ENCODE measurements at places on chromosomes 4 and X.

- DNase-seq, result no peak
Measured at GRCh38 chrX:10015355-10015722, 48.2 kb downstream of the CLDN34 start.

DNA sequence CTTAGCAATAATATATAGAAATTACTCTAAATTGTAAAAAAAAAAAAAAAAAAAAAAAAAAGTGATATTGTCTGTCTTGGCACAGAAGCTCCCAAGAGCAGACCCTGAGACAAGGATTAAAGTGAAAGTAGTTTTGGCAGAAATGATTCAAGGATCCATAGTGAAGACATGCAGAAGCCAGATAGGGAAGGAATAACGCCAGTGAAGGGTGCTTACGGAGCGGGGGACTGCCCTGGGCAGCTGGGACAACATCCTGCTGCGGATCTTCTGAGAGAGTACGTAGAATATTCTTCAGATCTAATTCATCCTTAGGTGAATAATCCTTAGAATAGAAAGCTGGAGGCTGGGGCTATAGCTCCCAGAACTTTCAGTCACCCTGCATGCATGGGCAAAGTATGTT lies 39.8 kb downstream of the ARHGAP24 start:
- no peak for DNase-seq

DNA sequence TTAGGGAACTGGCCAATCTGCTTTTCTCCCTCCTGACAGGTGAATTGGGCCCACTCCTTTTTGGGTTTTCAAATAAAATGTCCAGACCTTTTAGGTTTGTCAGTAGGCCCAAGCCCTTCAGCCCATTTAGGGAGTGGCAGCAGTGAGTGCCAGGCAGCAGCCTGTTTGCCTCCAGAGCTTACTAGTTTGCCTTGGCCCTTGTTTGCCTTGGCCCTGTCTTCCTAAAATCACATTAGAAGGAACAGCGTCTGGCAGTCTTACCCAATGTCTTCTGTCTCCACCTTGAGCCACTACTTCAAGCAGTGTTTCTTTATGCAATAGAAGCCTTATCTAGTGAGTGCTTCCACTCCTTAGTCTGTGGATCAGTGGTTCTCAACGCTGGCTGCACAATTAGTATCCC lies 117.1 kb downstream of the TMEM164 start:
- DNase-seq, result peak; percentile 25

GRCh38 chr4:164484551-164484950 lies 269.4 kb upstream of the SMIM31 start:
- no peak for DNase-seq

GRCh38 chr4:2138846-2139500 lies 79.8 kb downstream of the NAT8L start:
- DNase-seq, result no peak

DNA sequence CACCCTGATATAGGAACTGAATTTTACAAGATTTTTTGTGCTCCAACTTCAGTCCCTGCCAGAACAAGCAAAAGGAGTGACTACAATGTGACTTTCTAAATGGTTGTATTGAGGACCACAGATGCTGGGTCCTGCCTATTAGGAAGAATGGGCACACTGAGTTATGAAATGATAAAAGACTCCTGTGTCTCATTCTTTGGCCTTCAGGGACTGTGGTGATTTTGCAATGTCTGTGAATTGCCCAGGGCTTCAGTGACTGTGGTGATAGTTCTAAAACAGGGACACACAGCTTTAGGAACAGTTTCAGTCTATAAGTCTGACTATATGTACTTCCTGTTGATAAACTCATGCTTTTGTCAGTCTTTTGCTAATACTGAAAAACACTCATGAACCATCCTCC lies 210.2 kb downstream of the DMD start:
- no peak for DNase-seq

- DNase-seq, result no peak
Measured at GRCh38 chr4:146846882-146847281, 98.8 kb downstream of the TTC29 start.

DNA sequence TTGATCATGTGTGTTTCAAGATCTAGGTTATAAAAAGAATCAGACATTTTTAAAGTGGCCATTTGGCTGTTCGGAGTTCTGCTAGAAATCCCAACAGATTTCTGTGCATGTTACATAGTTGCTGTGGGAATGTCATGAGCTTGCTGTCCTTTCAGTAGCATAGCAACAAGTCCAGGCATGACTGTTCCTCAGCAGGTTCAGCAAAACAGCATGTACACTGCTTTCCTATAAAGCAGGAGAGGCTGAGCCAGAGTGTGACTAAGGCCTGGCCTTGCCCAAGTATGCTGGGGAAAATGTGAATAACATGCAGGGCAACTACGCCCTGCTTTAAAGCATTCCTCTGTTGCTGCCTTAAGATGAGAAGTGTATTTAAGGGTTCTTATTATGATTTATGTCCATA lies 217.1 kb upstream of the SMIM31 start:
- DNase-seq, result peak; percentile 77

- no peak for DNase-seq
Measured at GRCh38 chr4:31236639-31237173, 516.5 kb downstream of the PCDH7 start.

DNA sequence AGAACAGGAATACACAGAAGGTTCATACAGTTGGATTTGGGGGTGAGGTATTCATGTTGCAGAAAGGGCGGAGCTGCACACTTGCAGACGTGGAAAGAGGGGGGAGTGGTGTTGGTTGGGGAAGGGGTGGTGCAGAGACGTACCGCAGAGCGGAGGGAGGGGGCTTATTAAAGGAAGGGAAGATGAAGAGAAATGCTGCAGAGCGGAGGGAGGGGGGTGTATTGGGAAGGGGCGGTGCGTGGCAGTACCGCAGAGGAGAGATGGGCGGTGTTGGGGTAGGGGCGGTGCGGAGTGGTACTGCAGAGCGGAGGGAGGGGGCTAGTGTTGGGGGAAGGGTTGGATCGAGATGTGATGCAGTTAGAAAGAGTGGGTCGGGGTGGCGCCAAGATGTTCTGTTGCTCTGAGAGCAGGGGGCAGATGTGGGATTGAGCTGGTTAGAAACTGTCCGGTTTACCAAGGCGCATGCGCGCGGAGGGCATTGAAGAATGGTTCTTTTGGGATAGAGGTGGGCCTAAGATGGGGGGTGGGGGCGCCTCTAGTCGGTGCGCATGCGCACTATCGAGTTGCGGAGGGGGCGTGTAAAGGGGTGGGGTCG lies 900 bp downstream of the TRO start:
- peak; percentile 77 for DNase-seq

DNA sequence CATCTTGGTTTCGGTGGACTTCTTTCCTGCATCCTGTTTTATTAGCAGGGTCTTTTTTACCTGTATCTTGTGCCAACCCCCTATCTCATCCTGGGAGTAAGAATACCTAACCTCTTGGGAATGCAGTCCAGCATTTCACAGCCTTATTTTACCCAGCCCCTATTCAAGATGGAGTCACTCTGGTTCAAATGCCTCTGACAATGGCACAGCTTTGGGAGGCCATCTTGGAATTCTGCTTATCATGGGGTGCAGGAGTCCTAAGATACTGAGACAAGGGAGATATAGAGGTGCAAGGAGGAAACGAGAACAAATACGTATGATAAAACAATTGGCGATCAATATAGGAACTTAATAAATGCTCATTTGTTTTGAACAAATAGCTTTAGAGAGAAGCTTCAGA lies 1682.2 kb upstream of the AGA start:
- DNase-seq, result no peak

DNA sequence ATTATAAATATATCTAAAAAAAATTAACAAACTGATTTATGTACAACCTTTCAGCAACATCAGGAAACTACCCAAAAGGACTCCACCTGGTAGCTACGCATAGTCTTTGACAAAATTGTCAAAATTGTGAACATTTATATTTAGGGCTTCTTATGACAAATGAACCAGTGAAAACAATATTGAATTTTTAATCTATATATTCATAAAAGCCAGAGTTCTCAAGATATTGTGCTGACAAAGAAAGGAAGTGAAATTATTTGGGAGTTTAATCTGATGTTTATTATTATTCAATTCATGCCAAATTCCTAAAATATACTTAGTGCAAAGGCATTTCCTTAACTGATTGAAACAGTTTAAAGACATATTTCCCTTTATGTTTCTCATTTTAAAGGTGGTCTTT lies 5.3 kb upstream of the SULT1B1 start:
- DNase-seq, result no peak

- no peak for DNase-seq
Measured at GRCh38 chr4:153138736-153139135, 65.5 kb upstream of the TRIM2 start.

DNA sequence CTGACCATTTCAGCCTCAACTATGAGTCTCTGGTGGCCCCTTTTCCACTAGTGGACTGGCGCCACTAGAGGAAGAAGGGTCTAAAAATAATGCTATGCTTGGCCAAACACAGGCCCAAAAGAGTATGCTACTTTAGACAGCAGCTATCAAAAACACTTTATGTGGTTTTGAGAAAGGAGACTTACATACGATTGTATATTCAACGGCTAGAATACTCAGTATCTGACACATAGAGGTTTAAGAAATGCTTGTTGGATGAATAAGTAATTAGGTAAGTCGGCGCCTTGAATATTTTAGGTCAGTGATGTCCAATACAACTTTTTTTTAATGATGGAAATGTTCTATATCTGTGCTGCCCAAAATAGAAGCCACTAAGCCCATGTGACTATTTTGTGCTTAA lies 25.7 kb upstream of the TMPRSS11A start:
- DNase-seq, result no peak

DNA sequence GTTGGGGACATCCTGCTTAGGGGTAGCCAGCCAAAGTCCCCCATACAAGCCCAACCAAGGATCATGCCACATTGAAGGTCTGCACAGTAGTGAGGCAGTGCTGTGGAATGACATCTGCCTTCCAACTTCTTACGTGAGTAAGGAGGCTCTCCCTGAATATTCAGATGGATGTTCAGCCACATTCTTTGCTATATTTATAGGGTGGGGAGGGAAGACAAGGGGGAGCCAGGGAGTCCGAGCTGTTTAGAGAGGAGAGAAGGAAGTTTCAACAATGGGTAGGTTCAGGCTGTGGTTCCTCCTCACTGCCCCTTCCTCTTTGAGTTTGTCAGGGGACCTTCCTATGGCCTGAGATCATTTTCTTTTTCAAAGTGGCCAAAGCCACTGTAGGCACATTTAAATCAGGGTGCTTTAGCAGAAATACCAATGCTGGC lies 29.8 kb downstream of the MSN start:
- no peak for DNase-seq

- no peak for DNase-seq
Measured at GRCh38 chr4:72365016-72365415, 204.0 kb downstream of the ADAMTS3 start.

DNA sequence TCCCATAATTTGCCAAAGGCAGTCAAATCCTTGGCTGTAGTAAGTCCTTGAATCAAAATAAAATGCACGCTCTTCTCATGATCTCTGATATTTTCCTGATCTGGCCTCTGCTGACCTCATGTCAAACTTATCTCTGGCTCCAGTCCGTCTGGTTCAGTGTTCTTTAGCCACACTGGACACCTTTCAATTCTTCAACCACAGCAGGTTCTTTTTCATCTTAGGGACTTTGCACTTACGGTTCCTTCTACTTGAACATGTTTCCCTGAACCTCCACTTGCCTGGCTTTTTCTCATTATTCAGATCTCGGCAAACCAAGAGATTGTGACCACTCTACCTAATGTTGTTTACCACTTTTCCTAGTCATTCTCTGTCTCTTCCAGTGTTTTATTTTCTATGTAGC lies 10.3 kb downstream of the ENPEP start:
- DNase-seq, result no peak

GRCh38 chr4:157151711-157152110 lies 68.8 kb upstream of the GRIA2 start:
- no peak for DNase-seq

DNA sequence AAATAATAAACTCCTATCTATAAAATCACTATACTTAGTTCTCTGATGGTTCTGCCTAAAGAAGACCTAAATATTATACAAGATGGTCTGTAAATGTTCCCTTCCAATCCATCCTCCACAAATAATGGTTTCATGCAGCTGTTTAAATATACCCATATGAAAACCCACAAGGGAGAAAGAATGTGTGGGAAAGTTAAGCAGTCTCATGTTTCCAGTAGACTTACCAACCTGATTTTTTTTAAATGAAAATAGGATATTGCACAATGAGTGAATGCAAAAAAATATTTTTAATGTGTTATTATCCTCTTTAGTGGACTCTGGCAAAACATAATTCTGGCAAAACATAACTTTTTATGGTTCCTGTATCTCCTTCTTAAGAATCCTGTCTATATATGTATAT lies 23.3 kb downstream of the CAMK2D start:
- DNase-seq, result no peak

GRCh38 chr4:154660052-154660451 lies 47.6 kb upstream of the FGG start:
- DNase-seq, result no peak

- no peak for DNase-seq
Measured at GRCh38 chrX:107743995-107744394, 31.6 kb downstream of the TSC22D3 start.

DNA sequence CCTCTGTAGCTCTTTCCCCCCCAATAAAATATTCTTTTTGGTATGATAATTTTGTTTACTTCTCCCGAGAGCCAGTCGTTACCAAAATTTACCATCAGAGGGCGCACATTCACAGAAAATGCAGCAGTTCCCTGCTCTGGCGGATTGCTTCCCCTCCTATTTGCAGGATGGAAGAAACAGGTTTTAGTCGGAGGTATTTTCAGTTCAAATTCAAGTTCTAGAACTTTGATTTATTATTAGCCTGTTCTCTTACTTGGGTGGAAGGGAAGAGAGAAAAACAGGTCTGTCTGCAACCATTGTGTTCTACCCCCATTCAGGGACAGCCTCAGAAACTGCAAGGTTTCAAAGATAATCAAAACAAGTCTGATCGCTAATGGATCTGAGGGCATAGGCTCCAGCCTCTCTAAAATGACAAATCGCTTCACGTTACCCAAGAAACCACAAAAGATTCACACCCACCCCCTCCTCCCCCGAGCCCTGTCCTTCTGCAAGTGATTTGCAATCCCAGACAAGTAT lies 263.8 kb upstream of the RPS6KA3 start:
- DNase-seq, result peak; percentile 44

DNA sequence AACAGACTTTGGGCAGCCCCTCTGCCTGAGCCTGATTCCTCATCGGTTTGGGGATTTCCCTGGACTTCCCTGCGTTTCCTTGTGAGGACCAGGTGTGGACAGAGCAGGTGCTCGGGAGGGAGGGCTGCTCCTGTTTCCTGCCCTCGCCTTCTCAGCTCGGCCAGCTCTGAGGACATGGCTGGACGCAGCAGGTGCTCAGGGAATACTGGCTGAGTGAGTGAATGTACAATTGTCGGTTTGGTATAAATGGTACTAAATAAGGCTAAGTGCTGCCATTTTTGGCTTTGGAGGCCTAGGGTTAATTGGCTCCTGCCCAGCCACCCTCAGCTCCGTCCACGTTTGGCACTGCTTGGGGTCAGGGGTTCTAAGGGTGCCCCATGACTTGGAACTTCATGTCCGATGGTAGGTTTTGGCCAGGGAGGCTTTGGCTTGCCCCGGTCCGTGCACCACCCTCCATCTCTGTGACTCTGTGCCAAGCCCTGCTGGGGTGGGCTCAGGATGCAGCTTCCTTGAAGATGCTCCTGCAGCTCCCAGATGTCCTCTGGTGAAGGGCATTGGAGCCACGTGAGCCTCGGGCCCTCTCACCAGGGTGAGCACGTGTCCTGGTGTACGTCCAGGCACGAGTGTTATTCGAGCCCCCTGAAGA lies 45.0 kb upstream of the NKX1-1 start:
- peak; percentile 38 for DNase-seq
